Metanephros (tissue), 2 donors: ENCODE measurements at places on chromosomes 7 and 10. TPM values are rescaled to one million over a fixed set of nuclear protein-coding genes. Genes with fewer than 3 reads are reported as not detected.

KEL gene
- total RNA-seq, result 3.2 TPM

BUB3 gene
- 177 TPM for total RNA-seq

HECW1 gene
- 9.2 TPM for total RNA-seq

LRIT2 gene
- not detected for total RNA-seq

GNGT1 gene
- total RNA-seq, result not detected

NET1 gene
- 121 TPM for total RNA-seq

ZNF239 gene
- 6.7 TPM for total RNA-seq

JAKMIP3 gene
- 0.35 TPM for total RNA-seq

SPDYE5 gene
- total RNA-seq, result not detected

BMPER gene
- 19.5 TPM for total RNA-seq

AGR3 gene
- 1.1 TPM for total RNA-seq

GPR22 gene
- total RNA-seq, result not detected

REEP3 gene
- 18.2 TPM for total RNA-seq

HOXA4 gene
- total RNA-seq, result 3.7 TPM

KAZALD1 gene
- 12.7 TPM for total RNA-seq

MMS19 gene
- 76.0 TPM for total RNA-seq

SRGN gene
- 93.9 TPM for total RNA-seq

CABCOCO1 gene
- 1.4 TPM for total RNA-seq

ABCA13 gene
- total RNA-seq, result 3.8 TPM

NPC1L1 gene
- total RNA-seq, result 1.2 TPM

PLEKHS1 gene
- total RNA-seq, result 0.18 TPM

UCMA gene
- not detected for total RNA-seq

NEUROG3 gene
- not detected for total RNA-seq

CLEC2L gene
- 0.70 TPM for total RNA-seq

GOLGA7B gene
- 0.35 TPM for total RNA-seq

CH25H gene
- 0.41 TPM for total RNA-seq

FAM241B gene
- total RNA-seq, result 4.1 TPM

ADCY1 gene
- total RNA-seq, result 4.3 TPM

ELN gene
- 108 TPM for total RNA-seq

HABP2 gene
- total RNA-seq, result 0.53 TPM

COL13A1 gene
- 13.0 TPM for total RNA-seq

AS3MT gene
- total RNA-seq, result 8.0 TPM

SEC61A2 gene
- total RNA-seq, result 12.0 TPM

DOCK1 gene
- 96.6 TPM for total RNA-seq

GJD4 gene
- total RNA-seq, result not detected

INA gene
- 0.58 TPM for total RNA-seq

NACAD gene
- 5.3 TPM for total RNA-seq

RBP3 gene
- not detected for total RNA-seq

SLC39A12 gene
- total RNA-seq, result not detected

CFAP58 gene
- 0.35 TPM for total RNA-seq

C10orf105 gene
- 0.06 TPM for total RNA-seq

CDC14C gene
- total RNA-seq, result not detected

PIP4K2A gene
- total RNA-seq, result 29.1 TPM

TMEM213 gene
- 43.8 TPM for total RNA-seq

HOXA1 gene
- total RNA-seq, result 1.7 TPM

SAP25 gene
- 2.7 TPM for total RNA-seq

ACSL5 gene
- 7.0 TPM for total RNA-seq

ST8SIA6 gene
- total RNA-seq, result 1.9 TPM

ATG9B gene
- 0.70 TPM for total RNA-seq

RASA4B gene
- 18.7 TPM for total RNA-seq

CDHR1 gene
- 0.23 TPM for total RNA-seq
